ENCODE measurements at places on chromosomes 3 and 15.

DNA sequence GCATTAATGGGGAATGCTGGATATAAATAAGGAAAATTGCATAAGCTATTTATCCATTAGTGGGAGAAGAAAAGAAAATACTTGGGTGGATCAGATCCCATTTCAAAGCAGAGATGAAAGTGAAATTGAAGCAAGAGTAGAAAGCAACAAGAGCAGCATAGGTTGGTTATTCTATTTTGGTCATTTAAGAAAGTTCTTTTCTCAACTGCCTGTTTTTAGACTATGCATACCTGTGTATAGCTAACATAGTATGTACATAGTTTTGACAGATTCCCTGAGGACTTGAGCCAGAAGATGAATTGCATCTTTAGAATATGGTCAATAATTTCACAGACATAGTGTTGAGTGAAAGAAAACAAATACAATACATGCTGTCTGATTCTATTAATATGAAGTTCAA is 29.0 kb upstream of the DENND4A start:
- no peak for DNase-seq

DNA sequence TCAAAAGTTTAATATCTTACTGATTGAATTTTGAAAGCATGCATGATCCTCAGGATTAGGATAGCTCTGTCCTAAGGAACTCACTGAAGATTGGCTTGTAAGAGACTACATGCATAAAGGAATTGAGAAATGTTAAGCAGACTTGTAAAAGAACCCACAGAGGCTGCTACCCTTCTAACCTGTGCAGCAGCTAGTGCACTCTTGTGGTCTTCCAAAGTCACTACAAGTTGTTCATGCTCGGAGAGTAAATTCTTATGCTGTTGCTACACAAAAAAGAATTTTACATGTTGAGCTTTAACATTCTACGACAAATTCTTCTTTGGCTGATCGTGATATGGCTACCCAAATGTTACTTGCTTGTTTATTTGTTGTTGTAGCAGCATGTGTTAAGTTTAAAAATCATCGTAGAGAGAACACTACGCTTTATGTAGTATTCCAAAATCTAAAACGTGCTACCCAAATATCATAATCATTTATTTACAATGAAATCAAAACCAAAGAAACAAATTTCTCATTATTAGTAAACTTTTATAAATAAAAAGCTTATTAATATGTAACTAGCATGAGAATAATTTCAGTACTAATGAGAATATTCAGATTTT is 55.0 kb downstream of the GOLIM4 start:
- DNase-seq = no peak

DNA sequence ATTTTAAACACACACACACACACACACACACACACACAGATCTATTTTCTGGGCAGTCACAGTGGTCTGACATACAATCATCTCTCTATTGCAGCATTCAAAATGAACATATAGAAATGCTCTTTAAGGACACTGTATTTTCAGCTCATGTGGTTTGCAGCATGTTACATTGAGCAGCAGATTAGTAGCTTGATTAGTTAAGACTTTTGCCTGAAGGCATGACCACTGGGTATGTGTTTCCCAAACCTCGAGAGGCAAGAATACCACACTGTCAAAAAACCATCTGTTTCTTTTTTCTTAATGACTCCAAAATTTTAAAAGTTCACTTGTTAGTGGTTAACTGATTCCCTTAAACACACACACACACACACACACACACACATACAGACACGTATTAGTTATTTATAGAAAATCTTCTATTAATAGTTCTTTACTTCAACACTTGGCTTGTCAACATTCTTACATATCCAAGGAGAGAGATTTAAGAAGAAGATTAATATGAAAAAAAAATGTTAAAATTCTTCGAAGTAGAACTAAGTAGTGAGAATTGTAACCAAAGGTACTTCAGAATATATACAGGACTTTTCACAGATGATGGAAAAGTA is 518.2 kb downstream of the CADM2 start:
- no peak for DNase-seq

DNA sequence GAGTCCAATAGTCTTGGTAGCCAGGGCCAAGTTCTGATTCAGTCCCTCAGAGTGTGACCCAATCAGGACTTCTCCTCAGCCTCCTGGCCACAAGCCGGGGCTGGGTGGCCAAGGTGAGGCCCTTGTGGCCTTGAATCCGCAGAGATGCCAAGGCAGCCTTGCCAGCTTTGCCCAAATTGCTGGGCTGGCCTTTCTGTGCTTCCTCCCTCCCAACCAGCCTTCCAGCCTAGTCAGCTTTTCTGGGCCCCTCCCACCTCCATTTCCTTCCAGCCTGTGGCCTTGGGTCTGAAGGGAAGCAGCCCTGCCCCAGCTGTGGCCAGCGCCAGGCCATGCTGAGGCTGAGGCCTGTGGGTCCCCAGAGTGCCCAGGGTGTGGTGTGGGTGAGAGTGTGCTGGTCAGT is 34.3 kb upstream of the ANKDD1A start:
- no peak for DNase-seq

DNA sequence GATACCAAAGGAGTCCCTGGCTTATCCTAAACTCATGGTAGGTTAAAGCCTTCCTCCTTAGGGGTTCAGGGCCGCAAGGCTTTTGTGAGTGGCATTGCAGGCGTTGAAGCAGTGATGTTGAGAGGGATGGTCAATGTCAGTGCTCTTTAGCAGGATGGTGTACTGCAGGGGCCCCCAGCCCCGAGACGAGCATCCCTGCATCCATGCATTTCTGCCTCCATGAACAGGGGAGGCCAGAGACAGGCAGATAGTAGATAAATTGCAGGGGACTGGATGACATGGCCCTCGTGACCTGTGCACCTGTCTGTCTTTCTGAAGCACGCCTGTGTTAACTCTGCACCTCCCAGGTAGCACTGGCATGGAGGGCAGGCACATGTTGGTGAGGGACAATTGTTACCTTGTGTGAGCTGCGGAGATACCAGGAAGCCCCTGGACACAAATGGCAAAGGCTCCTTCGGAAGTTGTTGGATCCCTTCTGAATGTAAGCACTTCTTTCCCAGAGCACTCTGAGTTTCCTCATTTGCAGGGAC is 133.5 kb downstream of the SNRPN start:
- DNase-seq = no peak

- DNase-seq = no peak
Measured at GRCh38 chr3:101876142-101876541, 26.8 kb downstream of the NFKBIZ start.

GRCh38 chr3:41363830-41364523 is 164.7 kb downstream of the CTNNB1 start:
- DNase-seq = no peak

DNA sequence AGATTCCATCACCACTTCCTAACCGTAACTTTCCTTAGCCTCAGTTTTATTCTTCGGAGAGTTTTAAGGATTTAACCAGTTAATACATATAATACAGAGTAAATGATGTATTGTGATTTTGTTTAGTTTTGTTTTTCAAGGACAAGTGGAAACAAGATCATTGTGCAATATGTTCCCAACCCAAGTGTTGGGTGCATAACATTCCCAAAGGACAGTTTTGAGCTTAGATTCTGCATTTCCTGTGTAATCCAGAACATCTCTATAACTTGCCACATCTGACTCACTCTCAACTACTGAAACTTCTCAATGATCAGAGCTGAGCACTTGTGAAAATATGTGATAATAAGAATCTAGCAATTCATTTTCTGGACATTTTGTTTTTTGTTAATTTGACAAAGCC is 466.1 kb upstream of the PPP2R3A start:
- no peak for DNase-seq

DNA sequence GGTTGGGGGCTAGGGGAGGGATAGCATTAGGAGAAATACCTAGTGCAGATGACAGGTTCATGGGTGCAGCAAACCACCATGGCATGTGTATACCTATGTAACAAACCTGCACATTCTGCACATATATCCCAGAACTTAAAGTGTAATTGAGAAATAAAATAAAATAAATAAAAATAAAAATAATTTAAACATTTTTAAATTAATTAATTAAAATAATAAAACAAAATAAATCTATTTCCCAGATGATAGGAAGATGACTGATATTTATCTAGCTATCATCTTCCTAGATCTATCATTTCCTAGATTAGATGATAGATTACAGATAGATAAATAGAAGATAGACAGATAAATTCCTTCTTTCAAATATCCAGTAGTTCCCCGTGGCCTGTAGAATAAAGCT is 137.3 kb downstream of the OCA2 start:
- no peak for DNase-seq

GRCh38 chr15:43347114-43347513 is 16.7 kb upstream of the LCMT2 start:
- DNase-seq = no peak

DNA sequence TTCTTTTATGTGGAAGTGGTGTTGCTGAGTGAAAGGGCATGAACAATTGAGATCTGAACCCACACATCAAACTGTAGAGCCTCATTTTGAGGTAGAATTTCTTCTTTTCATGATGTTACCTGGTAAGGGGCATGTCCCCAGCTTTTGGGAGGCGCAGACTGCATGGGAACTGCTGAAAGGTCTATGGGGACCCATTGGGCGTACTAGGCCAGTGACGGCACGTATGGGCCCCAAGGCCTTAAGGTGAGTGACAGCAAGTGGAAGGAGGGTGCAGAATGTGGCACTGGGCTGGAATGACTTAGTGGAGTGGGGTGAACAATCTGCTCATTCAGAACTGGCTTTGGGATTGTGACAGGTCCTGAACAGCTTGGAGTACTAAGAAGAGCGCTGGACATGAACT is 123.6 kb upstream of the RGMA start:
- DNase-seq = no peak

GRCh38 chr3:4494895-4495264 is 1.7 kb downstream of the ITPR1 start:
- DNase-seq = no peak

GRCh38 chr15:45662375-45662774 is 27.5 kb downstream of the SQOR start:
- DNase-seq = no peak

DNA sequence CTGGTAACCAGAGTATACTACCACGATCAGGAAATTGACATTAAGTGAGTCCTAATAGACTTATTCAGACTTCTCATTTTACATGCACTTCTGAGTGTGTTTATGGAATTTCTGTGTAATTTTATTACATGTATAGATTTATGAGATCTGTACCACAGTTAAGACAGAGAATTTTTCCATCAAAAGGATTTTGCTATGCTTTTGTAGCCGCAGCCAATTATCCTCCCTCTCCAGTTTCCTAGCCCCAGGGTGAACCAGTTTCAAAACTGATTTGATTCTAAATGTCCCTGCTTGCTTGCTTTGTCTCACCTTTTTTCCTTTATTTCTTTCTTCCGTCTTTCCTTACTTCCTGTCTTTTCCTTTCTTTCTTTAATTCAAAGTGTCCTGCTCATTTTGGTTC is 661.2 kb upstream of the BCHE start:
- DNase-seq = no peak

DNA sequence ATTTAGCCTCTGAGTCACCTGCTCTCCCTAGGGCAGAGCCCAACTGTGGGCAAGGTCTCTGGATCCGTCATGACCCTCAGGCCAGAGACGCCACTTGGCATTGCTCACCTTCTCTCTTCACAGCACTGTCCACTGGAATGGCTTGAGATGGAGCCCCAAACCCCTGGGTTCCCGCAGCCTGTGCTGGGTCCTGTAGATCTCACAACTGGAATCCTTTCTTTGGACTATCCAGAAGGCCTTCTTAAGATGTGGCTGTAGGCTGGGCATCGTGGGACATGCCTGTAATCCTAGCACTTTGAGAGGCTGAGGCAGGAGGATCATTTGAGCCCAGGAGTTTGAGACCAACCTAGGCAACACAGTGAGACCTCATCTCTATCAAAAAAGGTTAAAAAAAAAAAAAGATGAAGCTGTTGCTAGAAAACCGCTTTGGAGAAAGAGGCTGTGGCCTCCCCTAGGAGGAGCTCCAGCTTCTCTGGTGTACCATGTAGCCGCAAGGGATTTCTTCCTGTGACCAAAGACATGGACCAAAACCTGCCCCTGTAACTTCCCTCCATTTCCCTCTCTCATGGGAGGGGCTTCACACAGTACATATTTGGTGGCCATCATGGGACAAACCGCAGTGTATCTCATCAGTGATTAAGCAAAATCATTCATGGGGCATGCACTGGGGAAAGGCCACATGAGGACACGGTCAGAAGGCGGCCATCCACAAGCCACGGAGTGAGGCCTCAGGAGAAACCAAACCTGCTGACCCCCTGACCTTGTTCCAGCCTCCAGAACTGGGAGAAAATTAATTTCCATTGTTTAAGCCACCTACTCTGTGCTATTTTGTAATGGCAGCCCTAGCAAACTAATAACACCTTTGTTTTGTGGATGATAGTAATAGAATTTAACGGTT is 23.3 kb upstream of the BUB1B start:
- DNase-seq = no peak

DNA sequence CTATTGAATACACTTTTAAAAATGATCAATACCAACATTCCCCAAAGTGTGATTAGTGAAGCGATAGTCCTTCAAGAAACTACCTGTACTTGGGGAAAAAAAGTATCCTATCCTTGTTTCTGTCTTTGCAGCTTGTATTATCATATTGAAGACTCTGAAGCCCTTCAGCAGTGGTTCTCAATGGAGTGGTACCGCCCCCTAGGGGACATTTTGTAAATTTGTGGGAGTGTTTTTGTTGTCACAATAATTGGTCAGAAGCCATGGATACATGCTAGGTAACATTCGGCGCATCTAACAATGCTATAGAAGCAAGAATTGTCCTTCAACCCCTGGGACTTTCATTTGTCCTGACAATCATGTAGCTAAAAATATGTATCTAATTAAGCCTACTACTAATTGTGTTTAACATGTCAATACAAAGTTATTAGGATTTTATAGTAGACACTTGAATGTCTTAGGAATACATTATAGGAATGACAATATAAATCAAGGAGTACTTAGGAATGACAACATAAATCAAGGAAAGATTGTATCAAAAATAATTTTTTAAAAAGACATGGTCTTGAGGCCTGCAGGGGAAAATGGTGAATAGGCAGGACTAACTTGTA is 53.7 kb downstream of the NMD3 start:
- DNase-seq = no peak

DNA sequence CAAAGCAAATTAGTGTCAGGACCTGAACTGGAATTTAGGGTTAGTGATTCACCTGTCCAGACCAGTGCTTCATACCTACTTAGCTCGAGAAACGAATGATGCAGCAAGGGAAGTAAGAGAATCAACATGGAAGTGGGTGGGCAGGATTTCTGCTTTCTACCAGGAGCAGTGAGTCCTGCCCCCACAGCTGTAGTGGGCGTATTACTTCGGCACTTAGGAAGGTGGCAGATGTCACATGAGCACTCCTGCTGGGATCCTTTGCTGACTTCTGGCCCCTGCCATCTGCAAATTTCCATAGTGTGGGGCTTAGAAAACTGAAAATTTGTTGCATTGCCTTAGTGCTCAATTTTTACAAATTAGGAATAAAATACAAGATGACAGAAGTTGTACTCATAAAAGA is 31.2 kb downstream of the RYR3 start:
- DNase-seq = no peak

DNA sequence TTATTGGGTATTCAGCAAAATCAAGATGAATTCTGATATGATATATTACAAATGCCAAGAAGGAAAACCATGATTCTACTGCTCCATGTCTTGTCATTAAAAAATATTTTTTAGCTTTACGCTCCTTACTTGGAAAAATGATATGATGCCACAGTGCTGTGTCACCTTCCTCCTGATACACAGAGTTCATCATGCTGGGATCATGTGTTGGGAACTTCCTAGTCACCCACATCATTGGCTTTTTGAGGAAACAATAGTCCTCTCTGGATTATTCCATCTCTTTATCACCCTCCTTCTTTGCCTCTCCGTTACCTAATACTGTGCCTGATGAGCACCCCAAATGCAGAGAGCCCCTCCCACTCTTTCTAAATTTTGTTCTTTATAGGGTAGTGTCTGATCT is 94.3 kb upstream of the PFN2 start:
- DNase-seq = no peak
